ENCODE measurements at places on chromosomes 3 and 15.
A peak's percentile ranks its signal among the peaks of the same experiment; 100 is the strongest.

GRCh38 chr15:73335026-73335425 is 33.7 kb downstream of the HCN4 start:
- DNase-seq: no peak

GRCh38 chr3:47578119-47578632 is 489 bp downstream of the CSPG5 start:
- peak; percentile 21 for DNase-seq

DNA sequence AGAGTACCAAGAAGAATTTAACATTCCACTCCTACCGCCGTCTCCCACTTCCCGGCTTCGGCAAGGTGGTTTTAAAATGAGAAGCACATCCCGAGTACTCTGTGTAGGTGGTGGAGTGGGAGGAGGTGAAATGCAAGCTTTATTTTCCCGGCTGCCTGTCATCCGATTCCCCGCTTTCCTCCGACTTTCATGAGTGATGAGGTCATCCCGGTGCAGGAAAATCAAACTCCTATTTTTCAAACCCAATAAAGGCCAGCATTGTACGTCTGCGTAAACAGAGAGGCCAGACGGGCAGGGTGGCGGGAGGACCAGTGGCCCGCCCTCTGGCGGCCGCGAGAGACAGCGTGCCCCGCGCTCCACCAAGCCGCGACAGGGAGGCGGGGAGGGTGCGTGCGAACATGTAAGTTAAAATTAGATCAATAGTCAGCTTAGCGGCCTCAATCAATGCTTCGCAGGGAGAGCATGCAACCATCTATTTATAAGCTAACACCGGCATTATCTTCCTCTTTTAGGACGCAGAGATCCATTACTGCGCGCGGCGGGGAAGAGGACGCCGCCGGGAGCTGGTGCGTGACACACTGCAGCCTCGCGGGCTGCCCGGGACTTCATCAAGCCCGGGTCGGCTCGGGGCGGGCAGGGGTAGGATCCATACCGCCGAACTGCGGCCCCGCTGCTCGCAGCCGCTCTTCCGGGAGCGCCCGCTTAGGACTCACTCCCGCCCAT is 163.3 kb downstream of the CD47 start:
- DNase-seq: peak; percentile 37

DNA sequence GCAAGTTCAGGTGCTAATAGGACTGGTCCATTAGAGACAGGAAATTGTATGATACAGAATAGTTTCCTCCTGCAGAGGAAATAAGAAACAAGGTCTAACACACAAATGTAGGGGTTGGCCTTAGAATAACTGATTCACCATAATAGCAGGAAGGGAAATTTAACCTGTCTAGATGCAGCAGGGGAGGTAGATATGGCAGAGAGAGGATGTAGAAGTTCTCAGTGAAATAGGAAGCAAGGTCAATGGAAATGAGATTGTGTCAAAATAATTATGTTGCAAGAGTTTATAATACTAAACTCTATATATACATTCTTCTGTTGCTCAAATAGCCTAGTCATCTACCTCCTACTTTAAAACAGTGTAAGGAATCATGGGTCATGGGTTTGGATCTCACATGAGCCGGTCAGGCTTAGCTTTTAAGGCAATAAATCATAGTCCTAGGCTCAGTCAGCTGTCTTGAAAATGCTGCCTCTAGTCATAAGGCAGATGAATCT is 17.0 kb downstream of the BCL2A1 start:
- DNase-seq: no peak

DNA sequence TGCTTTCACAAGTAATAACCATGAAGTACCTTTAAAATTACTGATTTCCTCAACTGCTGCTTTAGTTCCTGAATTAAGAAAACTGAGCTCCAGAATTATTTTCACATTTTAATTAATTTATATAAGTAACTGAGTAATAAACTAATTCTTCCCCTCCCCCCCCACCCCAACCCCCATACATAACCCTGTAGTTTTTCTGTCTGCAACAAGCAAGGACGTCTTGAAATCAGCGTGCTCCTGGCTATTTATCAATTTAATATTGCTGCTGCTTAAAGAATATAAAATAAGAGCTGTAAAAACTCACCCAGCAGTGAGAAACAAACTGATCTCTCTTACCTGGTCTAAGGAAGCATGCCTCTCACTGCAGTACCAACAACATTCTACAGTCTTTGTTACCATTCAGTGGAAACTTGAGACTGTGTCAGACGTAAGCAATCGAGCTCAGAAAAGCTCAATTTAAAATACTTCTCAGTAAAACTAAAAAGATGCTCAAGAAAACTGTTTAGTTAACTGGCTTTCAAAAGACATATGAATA is 121.0 kb downstream of the TFDP2 start:
- DNase-seq: no peak

DNA sequence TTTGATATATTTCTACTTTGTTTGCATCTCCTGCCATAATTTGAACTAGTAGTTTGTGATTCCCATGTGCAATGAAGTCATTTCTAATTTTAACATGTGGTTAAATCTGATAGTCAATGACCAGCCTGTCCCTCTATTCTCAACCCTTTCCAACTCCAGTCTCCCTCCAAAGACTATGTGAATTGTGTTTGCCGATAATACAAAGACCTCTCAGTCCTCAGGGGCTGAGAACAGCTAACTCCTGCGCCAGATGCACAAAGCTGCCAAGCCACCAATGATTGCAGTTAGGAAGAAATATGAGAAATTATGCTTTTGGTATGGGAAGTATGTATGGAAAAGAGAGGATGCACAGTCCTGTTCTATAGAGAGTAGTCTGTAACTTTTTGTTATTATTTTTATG is 54.0 kb downstream of the KCNH8 start:
- no peak for DNase-seq

GRCh38 chr3:103499132-103499900 is 1064.5 kb downstream of the ZPLD1 start:
- no peak for DNase-seq

- no peak for DNase-seq
Measured at GRCh38 chr15:100264994-100265640, 76.7 kb downstream of the ADAMTS17 start.

GRCh38 chr15:41512940-41513505 is 604 bp downstream of the LTK start:
- DNase-seq: no peak

All from activated CD4-positive, CD25-positive, alpha-beta regulatory T cell (primary cell).